NCI-H2029 (cell line): ENCODE measurements at places on chromosomes 11 and 22.

DNA sequence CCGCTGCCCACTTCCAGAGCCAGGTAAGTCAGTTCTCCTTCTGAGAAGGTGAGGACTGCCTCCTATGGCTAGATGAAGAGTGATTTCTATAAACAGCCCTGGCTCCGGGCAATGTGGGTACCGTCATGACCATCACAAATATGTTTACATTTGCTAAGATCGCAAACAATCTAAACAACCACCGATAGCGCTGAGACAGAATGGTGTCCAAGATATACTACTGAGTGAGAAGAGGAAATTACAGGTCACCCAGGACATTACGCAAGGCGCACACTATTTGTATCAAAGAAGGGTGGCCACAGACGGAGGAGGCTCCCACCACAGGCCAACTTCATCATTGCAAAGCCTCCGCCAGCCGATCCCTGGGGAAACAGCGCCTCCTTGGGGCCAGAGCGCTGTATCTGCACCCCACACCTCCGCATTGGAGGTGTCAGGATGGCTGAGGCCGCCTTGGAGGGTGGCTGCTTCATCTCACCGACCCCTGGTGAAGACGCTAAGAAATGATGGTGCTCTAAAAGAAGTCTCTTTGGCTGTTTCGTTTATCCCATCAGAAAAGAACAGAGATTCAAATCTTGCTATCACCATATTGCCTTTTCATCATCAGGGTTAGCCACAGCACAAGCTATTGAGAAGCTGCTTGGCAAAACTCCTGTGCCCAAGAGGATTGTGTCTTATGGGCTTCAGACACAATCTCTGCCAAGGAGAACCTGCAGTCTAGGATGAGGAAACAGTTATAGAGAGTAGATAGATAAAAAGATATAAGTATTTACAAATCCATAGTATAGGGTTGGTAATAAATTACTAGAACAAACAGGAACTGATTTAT lies 12.3 kb upstream of the ASRGL1 start:
- DNase-seq = peak; percentile 20

- no peak for DNase-seq
Observed at GRCh38 chr22:47540011-47540410, 777.6 kb downstream of the TBC1D22A start.

DNA sequence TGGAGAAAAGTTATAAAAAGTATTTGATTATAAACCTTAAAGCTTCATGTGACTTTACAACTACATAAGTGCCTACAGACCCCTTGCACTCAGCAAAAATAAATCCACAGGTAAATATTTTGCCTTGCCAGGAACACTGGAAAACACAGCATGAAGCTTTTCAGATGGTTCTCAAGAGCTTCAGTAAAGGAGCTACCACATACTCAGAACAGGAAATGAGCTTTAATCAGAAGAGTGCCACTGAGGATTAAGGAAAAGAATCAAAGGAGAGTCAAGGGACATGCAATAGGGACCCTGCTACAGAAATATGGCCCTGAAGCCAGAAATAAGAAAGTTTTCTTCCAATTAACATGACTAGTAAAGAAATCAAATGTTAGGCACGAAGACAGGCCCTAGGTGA lies 1.2 kb downstream of the CASP1 start:
- no peak for DNase-seq

- DNase-seq = no peak
Observed at GRCh38 chr11:5937868-5938602, 4.0 kb upstream of the OR56A3 start.

GRCh38 chr11:34975482-34975881 lies 59.1 kb downstream of the PDHX start:
- peak; percentile 39 for DNase-seq

GRCh38 chr11:93817426-93818348 lies 32.7 kb downstream of the VSTM5 start:
- DNase-seq = no peak

DNA sequence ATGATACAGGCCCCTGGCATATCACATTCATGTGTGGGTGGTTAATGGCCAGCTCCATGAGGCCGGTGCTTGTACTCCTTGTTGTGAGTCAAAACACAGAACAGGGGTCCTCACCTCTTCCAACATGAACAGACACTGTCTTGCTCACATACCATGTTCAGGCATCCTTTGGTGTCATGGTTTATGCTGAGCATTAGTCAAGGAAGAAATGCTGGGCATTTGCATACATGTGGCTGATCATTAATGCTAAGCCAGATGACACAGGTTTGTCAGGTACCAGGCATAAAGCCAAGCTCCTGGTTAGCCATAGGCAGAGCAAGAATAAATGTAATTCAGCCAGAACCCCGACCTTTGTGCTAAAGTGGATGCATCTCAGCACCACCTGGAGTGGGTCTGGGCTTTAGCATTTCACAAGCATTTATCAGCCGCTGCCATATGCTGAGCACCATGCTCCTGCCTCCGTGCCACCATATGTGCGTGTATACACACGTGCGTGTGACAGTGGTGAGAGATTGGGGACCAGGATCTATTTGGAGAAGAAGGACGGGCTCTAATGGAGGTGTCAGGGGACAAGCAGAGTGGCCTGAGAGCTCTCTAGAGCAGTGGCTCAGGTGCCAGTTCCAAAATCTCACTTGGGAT lies 55.0 kb downstream of the MICAL2 start:
- peak; percentile 9 for DNase-seq

GRCh38 chr11:86335131-86335767 lies 33.2 kb downstream of the HIKESHI start:
- DNase-seq = no peak

GRCh38 chr22:46777609-46777970 lies 15.1 kb downstream of the TBC1D22A start:
- no peak for DNase-seq
